ENCODE measurements at places on chromosomes 2 and 18.
A peak's percentile ranks its signal among the peaks of the same experiment; 100 is the strongest.

GRCh38 chr2:64644458-64645382 is 9.0 kb downstream of the SERTAD2 start:
- peak; percentile 96 for DNase-seq

DNA sequence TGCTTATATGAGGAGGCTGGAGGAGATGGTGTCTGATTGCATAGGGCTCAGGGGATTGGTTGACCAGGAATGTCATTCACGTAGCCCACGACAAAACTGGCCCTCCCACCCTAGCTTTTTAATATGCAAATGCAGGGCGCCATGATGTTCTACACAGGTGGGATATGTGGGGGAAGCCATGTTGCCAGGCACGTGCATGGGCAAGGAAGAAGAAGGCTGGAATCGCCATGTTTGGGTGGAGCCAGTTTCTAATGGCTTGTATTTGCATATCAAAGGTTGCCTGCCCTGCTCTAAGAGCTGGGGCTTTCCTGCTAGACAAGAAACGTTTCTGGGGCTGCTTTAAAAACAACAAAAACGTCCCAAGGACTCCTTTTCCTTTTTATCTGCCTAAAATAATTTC is 26.5 kb upstream of the LINC00305 start:
- DNase-seq, result no peak

- no peak for DNase-seq
Observed at GRCh38 chr2:227782804-227783203, 30.8 kb upstream of the CCL20 start.

DNA sequence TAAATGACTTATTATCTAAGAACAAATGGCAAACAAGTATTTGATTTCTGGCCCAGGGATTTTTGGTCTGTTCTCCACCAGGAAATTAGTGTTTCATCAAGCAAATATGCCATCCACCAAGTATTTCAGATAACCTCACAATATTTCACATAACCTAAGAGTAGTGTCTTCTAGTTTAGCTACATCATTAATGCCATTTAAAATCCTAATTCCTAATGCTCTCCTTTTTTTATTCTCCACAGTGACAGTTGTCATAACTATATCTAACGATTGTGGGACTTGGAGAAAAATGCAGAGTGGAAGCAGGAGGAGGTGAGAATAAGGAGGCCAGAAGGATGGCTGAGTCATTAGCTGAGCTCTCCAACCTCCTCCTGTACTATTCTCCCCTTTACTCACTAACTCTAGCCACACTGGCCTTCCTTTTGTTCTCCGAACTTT is 58.5 kb upstream of the CTLA4 start:
- no peak for DNase-seq

GRCh38 chr2:130376433-130377293 is 20.8 kb downstream of the PTPN18 start:
- no peak for DNase-seq

GRCh38 chr2:54772110-54772509 is 48.6 kb downstream of the EML6 start:
- DNase-seq, result no peak

DNA sequence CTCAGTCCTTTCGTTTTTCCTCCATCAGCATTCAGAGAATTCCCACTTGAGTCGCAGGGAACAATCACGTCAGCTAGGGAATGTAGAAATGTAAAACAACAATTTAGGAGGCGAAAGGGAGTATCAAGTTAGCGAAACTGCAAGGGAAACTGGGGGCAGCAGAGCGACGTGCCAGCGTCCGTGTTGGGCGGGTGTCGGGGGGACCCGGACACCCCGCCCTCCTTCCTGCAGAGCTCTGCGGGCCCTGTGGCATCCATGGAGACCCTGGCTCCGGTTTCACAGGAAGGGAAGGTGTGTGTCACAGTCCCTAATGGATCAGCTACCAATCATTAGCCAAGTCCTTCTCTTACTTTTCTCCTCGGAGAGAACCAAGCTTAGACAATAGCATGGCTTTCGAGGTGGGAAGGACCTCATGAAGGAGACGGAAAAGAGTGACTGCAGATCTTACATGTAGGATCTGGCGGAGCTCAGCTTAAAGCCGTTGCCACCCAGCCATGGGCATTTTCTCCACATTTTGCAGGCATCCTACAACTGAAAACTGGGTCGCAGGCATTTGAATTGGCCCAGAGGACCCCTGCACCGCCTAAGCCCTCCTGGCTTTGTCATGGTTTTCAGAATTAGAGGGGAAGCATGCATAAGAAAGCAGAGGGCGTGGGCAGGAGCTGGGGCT is 33.7 kb downstream of the SOX11 start:
- peak; percentile 2 for DNase-seq
